ENCODE measurements at places on chromosomes 1 and 21.

DNA sequence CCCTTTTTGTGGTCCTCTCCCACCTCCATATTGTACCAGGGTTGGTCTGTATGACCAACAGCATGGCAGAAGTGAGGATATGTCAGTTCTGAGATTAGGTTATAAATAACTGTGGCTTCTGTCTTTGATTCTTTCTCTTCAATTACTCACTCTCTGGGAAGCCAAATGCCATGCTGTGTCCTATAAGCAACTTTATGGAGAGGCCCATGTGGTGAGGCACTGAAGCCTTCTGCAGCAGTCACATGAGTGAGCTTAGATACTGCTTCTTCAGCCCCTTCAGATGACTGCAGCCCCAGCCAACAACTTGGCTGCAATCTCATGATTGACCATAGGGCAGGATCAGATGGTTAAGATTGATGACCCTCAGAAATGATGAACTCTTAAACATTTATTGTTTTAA is 34.0 kb upstream of the SAMD13 start:
- DNase-seq: no peak

DNA sequence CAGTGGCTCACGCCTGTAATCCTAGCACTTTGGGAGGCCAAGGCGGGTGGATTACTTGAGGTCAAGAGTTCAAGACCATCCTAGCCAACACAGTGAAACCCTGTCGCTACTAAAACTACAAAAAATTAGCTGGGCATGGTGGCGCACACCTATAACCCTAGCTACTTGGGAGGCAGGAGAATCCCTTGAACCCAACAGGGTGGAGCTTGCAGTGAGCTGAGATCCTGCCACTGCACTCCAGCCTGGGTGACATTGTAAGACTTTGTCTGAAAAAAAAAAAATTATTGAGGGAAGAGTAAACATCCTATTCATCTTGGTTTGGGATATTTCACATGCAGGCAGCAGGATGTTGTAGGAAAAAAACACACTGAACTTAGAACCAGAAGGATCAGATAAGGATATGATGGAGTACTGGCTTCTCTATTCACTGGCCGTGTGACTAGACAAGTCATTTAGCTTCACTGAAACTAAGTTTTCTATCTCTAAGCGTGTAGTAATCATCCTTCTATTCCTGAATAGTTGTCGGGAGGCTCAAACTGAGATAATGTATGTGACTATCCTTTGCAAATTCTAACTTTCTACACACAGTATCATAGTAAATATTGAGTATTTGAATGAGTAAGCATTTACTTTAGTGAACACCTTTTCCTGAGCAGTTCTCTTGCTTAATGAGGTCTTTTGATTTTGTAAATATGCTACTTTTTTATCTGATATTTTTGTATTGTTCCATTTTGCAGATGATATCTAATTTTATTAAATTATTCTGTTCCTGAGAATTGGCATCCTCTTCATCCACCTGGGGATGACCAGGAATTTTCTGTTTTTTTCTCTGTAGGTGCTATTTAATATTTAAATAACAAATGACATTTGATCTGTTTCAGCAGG is 18.2 kb downstream of the CAP1 start:
- no peak for DNase-seq

DNA sequence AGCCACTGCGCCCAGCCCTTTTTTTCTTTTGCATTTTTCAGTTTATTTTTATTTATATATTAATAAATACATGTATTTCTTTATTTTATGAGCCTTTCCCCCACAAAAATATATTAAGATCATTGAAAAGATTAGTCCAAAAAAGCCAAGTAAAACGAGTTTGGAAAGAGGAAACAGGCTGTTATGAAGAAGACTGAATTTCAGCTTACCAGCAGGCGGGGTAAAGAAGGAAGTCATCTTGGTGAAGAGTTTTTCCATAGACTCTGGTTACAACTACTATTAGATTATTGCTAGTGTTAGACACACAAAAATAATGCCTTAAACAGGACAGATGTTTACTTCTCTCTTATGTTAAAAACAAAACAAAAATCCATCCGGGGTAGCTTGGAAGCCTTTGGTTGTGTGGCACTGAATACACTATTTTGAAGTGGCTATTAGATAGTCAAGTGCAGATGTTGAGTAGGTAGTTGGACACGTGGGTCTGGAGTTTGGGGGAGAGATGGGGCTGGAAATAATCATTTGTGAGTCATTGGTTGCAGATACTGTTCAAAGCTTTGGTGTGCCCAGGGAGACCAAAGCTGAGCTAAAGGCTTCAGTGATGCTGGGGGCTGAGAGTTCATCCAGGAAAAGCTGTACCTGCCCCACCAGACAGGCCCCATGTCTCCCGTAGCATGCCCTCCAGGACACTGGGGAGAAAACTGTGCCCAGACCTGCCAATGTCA is 8.7 kb upstream of the LRRC71 start:
- DNase-seq: no peak

GRCh38 chr1:203166192-203166940 is 9.3 kb downstream of the MYBPH start:
- DNase-seq: no peak

GRCh38 chr1:97204468-97204867 is 482.9 kb downstream of the PTBP2 start:
- no peak for DNase-seq

DNA sequence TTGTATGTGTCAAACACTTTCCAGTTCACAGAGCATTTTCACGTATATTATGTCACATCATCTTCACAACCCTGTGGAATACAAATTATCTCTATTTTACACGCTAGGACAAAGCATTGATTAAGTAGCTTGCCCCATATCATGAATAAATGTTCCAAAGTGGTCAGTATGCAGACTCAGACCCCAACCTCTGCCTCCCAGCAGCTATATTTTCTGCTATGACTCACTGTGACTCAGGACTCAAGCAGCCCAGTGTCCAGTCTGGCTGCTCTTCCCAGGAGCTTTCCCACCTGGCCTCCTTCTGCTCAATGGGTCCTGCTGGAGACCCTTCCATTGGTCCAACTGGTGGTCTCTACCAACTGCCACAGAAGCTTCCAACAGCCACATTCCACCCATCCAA is 56.0 kb upstream of the RAP1A start:
- DNase-seq: no peak

DNA sequence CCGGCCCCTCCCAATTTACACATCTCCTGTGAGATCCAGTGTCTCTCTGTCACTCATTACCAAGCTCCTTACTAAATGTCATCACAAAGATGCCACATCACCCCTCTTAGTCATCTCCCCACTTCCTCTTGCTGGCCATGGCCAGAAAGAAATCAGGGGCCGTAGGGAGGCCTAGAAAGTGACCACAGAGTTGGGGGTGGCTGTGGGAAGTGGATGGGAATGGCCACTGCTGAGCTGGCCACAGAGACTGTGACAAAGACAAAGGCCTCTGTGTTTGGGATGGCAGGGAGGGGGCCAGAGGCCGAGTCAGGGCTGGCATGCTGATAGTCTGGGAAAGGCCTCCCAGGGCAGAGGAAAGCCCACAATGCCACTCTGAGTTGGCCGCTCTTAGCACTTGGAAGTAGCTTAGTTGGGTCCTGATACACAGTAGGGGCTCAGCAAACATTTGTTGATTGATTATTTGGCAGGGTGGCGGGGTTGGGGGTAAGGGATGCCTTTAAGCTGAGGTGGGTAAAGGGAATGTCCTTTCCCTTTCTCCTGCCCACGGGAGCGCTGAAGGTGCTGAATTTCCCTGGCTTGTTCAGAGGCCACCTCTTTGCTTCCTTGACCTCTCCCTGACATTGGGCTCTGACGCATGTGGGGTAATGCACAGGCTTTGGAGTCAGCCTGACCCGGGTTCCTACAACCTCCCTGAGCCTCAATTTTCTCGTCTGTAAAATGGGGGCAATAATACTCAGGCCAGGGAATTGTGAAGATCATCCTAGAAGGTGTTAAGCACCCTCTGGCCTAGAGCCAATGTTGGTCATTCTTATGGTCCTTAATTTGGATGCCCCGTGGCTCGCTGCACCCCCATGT is 13.2 kb downstream of the NAV1 start:
- no peak for DNase-seq

- no peak for DNase-seq
Measured at GRCh38 chr1:72670902-72671301, 388.6 kb upstream of the NEGR1 start.

GRCh38 chr1:3069491-3070308 is 697 bp downstream of the PRDM16 start:
- no peak for DNase-seq

DNA sequence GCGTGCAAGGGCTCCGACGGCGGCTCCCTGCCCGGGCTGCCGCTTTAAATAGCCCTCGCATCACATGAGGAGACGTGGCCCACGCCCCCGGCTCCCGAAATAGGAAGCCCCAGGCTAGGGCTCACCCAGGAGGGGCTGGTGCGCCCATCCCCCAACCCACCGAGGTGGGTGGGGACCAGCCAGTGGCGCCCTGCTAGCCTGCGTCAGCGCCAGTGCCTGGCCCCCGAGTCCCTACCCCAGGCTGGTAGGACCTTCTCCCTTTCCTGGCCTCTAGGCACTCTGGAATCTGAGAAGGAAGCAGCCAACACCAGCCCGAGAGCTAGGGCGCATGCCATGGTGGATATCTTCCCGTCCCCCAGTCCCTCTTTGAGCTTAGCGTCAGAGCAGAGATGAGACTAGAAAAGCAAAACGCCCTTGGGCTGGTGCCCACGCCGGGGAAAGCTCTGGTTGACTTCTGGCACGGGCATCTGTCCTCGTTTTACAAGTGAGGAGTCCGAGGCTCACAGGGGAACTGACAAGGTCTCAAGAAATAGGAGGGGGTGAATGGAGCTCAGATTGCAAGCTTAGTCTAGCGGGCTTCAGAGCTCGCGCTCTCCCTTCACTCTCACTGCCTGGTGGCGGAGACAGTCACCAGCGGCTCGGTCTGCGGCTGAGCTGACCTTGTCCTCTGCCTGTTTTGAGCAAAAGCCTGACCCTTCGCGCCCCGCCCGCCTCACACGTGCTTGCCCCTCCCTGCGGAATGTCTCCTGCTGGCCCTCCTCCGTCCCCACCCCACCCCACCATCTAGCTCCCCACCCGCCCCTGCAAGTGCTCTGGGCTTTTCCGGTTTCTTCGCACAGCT is at the start of gene FABP3:
FABP3 (minus strand) TSS at position 21 of the 841 bp plus-strand sequence. CDS start 62 bp downstream, outside the sequence.
- DNase-seq: no peak

DNA sequence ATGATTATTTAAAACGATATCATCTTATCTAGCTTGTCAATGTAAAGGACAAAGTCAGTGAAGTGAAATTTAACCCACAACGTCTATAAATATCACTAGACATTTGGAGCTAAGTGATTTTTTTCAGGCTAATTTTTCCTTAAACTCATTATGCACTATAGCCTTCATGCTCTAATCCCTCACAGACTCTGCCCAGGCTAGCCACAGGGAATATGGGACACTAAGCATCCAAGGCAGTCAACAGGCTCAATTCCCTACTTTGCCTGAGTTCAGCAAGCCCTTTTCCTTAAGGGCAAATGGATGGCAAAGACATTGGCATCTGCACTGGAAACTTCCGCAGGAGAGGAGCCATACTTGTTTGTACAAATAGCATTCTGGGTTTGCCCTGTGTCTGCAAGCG is 577.0 kb downstream of the LMO4 start:
- no peak for DNase-seq

DNA sequence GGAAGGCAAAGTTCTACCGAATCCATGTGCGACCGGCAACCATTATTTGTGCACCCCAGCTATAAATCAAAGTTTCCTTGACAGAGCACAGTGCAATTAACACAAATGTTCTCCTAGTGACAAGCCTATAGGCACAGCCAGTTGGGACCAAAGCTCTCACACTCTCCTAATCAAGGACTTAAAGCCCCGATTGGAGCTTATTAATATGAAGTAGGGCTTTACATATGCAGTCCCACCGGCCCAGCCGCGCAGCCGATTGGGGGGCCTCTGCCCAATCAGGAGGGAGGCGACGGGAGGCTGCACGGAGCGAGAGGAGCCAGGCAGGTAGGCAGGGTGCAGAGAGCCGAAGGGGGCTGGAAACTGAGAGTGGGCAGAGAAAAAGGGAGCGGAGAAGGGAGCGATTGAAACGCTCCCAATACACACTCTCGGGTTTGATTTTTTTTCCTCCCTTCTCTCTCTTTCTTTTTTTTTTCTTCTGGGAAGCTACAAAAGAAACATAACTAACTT is at the start of gene ESRRG:
ESRRG (minus strand) TSS at position 156 of the 507 bp plus-strand sequence; CDS start at position 26, 130 bp downstream.
- DNase-seq: no peak

DNA sequence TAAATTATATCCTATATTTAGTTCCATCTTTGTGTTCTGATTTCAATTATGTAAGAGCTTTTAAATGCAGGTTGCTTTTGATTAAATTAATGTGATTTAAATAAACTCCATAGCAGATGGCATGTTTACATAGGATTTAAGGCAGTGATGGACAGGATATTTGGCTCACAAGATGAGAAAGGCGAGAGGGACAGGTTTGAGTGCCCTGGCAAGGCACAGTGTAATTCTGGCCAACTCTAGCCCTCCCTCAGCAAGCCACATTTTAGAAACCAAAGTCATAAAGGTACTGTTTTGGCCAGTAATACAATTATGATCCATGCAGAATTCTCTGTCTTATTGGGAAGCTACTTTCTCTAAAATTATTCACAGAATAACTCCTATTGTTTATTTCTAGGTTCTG is 50.6 kb upstream of the C1orf146 start:
- no peak for DNase-seq

- DNase-seq: no peak
Measured at GRCh38 chr21:24781146-24781545, 826.1 kb downstream of the MRPL39 start.

- no peak for DNase-seq
Measured at GRCh38 chr1:171212607-171213351, 27.7 kb downstream of the FMO2 start.

GRCh38 chr21:45748593-45748992 is 105.1 kb downstream of the PCBP3 start:
- no peak for DNase-seq

DNA sequence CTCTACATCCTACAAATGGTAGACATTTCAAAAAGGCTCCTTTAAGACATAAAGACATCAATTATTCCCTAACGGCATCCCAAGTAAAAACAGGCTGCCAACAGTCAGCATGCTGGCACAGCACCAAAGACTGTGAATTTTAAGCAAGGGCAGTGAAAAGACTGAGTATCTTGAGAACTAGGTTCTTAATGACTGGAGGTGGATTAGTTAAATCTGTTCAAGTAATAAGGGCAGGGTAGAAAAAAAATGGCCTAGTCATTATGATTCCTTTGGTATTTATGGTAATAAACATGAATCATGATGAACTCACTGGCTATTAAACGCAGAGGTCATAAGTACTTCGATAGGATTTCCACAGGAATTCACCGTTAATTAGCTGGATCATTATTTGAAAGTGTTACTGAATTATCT is 75.2 kb downstream of the KIFAP3 start:
- no peak for DNase-seq

DNA sequence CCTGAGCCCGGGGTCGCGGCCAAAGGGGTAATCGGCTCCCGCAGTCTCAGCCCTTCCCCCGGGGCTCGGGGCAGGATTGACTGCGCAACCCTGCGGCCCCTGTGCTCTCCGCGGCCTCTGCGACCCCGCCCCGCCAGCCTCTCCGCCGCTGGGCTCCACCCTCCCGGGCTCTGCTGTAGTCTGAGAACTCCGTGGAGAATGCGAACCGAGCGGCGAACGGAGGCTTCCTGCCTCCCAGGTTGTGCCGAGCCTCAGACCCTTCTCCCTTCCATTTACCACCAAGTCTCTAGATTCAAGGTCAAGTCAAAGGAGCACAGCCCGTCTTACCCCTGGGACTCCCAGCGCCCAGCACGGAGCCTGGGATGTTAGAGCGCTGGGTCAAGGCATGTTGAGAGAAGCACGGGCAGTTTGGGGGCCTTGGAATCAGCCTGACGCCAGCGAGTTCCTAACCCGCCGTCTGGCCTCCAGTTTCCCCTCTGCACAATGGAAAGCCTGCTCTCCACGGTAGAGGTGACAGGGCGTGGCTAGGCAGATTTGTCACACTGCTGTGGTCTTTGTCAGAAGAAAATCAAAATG is 3.0 kb downstream of the ATP2B4 start:
- peak; percentile 46 for DNase-seq
